ENCODE measurements at places on chromosomes 13 and 19. TPM values are rescaled to one million over a fixed set of nuclear protein-coding genes. Genes with fewer than 3 reads are reported as not detected.

The PAF1 gene
- total RNA-seq: 34.5 TPM

The SIGLEC5 gene
- total RNA-seq: 1.4 TPM

The IGFL1 gene
- total RNA-seq: not detected

The PRR19 gene
- not detected for total RNA-seq

The TRIP10 gene
- total RNA-seq: 98.2 TPM

The ETV2 gene
- total RNA-seq: not detected

The ZNF829 gene
- total RNA-seq: 1.2 TPM

The PDS5B gene
- total RNA-seq: 47.1 TPM

The FGF22 gene
- total RNA-seq: 0.27 TPM

The IL17D gene
- total RNA-seq: 10.3 TPM
